Nucleus accumbens (tissue), 56 donors: ENCODE measurements at places on chromosomes 11 and 22.

- DNase-seq, result no peak
These were observed 700.6 kb downstream of the NELL1 start for GRCh38 chr11:21369947-21370346.

- DNase-seq, result no peak
These were observed 5.8 kb upstream of the MS4A14 start for GRCh38 chr11:60390419-60390818.

DNA sequence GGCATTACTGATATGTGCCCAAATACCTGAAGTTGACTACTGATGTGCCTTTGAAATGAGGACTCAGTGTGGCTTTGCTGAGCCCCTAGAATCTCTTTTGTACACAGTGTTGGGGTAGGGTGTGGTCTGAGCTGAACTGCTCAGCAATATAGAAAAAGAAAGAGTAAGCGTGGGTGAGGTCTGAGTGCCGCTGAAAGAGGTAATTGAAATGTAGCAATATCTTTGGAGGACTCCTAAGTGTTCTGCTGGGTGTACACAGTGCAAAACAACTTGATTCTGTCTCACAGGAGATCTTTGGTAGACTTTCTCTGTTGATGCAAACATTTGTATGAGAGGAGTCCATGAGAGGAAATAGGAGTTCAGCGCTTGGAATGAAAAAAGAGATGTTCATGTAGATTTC is 73.7 kb upstream of the PTPN5 start:
- no peak for DNase-seq

DNA sequence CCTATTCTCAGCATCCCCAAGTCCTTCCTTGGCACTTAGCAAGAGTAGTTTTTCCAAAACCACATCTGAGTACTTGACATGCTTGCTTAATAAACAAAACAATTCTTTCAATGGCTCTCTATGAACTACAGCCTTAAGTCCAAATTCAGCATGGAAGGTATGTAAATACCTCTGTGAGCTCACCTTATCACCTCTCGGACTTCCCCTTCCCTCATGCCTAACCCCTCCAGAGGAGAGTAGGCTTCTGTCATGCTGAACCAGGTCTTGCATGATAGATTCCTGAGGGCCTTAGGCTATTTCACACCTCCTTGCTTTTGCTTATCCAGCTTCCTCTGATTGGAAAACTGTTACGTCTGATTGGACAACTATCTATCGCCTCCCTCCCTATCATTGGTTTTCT is 312.9 kb upstream of the CCDC90B start:
- no peak for DNase-seq

- no peak for DNase-seq
These were observed 322.4 kb downstream of the CNTN5 start for GRCh38 chr11:99343117-99343516.

GRCh38 chr11:22930816-22931594 is 70.7 kb upstream of the CCDC179 start:
- DNase-seq, result no peak

DNA sequence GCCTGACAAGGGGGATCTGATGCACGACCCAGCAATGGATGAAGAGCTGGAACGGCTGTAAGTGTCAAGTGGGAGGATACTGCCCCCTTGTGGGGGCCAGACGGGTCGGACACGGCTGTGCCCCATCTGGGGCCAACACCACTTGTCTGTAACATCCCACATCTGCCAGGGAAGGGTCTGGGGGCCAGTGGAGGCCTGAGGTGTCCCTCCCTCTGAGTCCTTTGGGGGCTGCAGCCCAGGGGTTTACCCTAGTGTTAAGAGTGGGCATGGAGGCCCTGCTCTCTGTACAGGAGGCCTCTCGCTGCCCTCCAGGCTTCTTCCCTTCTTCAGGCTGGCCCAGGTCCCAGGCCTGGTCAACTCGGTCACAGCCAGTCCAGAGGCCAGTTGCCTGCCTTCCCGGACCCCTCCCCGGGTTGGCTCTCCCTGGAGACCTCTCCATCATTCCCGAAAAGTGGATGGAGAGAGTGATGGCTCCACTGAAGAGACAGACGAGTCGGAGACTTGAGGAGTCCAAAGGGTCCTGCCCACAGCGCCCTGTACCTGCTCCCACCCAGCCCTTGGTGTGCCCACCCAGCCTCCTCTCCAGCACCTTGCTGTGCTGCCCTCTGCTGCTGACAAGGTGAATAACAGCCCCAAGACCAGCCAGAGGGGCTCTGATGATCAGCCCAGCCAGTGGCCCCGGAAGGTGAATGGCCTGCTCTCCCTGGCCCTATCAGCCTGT is 15.4 kb downstream of the ARFGAP2 start:
- no peak for DNase-seq

- no peak for DNase-seq
These were observed 1.3 kb upstream of the SC5D start for GRCh38 chr11:121291319-121291718.

- no peak for DNase-seq
These were observed 6.7 kb downstream of the ZC3H7B start for GRCh38 chr22:41308054-41308453.

- DNase-seq, result no peak
These were observed 15.1 kb downstream of the MYBPC3 start for GRCh38 chr11:47337229-47337924.

- DNase-seq, result no peak
These were observed 768.7 kb downstream of the ETS1 start for GRCh38 chr11:127818625-127819024.

DNA sequence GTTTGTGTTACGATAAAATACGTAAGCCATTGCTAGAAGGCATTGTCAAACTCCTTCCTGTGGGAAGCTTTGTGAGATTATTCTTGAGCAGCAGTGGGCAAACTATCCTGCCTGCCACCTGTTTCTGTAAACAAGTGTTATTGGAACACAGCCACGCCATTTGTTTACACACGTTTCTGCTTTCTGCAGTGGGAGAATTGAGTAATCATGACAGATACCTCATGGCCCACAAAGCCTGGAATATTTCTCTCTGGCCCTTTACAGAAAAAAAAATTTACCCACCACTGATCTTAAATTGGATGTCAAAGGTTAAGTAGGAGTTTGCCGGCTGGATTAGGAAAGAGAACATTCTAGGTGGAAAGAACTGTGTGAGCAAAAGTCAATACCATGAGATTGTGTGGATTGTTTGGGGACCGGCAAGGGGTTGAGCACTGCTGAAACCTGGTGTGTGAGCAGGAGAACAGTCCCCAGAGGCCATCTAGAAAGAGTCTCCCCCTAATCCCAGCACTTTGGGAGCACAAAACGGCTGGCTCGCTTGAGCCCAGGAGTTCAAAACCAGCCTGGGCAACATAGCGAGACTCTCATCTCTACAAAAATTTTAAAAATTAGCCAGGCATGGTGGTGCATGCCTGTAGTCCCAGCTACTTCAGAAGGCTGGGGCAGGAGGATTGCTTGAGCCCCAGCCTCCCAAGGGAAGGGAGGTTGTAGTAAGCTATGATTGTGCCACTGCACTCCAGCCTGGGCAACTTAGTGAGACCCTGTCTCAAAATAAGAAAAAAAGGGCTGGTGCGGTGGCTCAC is 6.0 kb upstream of the PLA2G6 start:
- DNase-seq, result no peak

DNA sequence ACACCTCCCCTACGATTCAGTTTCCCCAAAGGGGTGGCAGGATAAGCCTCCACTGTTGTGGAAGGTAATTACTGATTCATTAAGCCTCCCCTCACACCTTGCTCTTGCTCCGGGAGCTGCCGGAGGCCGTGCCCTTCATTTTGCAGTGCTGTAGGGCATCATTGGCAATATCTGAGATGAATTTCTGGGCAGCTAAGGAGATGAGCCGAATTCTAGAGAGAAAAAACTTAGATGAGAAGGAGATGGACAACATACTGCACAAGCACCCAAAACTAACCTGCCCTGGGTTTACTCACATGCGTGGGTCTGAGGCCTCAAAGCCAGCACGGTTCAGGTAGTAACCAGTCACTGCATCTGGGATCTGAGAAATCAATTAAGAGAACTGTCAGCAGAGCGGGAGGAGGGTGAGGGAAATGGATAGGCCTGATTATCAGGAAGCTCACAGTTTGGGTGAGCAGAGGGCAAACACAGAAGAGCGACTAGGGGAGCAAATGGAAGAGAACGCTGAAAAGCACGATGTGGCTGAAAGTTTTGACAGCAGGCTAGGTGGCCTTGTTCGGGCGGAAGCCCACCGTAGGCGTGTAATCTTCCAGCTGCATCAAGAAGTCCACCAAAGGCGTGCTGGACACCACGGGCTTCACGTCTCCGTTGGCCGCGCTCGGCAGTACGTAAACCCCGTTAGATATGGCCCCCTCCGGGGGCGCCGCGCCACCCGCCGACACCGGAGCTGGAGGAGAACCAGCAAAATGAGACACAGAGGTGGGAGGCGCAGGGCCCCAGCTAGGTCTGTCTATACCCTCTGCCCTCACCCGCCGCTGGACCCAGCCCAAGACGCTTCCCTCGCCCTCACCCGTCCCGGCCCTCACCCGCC is 689 bp downstream of the TAF10 start:
- DNase-seq, result no peak

- no peak for DNase-seq
These were observed 84.4 kb downstream of the GALNT18 start for GRCh38 chr11:11537372-11537771.

GRCh38 chr11:119178166-119178680 is 7.1 kb upstream of the NHERF4 start:
- DNase-seq, result no peak

GRCh38 chr11:66951927-66952337 is 6.3 kb downstream of the PC start:
- no peak for DNase-seq

GRCh38 chr11:27904358-27905055 is 203.4 kb downstream of the KIF18A start:
- no peak for DNase-seq

DNA sequence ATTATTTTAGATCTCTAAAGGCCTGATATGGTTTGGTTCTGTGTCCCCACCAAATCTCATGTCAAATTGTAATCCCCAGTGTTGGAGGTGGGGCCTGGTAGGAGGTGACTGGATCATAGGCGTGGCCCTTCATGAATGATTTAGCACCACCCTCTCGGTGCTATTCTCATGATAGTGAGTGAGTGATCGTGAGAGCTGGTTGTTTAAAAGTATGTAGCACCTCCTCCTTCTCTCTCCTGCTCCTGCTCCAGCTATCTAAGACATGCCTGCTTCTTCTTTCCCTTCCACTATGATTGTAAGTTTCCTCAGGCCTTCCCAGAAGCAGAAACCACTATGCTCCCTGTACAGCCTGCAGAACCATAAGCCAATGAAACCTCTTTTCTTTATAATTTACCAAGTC is 114.1 kb downstream of the SERGEF start:
- DNase-seq, result no peak

DNA sequence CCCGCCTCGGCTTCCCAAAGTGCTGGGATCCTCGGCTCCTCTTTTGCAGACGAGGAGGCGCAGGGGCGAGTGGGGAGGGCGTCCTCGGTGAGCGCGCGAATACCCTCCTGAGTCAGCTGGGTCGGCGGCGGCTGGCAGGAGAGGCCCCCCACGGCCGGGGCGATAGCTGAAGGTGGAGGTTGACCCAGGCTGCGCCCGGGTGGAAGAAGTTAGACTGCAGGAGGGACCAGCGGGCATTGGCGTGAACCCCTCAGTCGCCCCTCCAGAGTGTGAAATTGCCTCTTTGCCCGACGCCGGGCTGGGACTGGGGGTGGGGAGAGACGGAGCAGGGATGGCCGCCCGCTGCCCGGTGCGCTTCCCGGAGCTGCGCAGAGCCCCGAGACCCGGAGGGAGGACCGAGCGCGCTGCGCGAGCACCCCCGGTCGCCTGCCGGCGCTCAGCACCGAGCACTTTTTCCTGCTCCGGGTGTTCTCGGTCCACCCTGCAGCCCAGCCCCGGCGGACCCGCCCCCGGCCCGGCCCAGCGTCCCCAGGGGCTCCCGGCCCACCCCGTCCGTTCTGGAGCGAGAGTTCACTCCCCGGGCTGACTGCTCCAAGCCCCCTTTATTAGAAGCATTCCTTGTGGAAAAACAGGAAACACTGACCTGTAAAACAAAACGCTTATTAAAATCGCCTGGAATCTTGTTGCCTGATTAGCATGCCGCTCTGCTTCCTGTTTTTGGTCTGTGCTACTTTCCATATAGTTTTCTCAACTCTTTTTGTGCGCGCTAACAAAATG is 13.7 kb upstream of the CPT1A start:
- no peak for DNase-seq

GRCh38 chr11:102577723-102578122 is 47.2 kb upstream of the MMP7 start:
- no peak for DNase-seq

DNA sequence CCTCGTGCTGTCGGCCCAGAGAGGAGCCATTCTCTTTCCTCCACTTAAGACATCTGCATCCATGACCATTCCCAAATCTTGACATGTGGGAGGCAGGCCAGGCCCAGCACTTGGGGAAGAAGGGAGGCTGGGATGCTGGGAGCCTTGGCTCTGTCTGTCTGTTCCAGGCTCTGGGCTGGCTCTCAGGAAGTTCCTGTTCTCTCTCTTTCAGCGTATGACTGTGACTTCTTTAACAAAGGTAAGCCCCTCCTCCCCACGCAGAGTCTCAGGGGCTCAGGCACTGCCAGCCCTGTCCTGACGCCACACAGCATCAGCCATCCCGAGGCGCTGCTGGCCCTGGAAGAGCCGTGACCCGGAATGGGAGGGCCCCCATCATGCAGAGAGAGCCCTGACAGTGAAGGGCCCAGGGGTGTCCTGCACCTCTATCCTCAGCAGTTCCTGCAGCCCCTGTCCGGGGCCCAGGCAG is 52.4 kb downstream of the OTOG start:
- no peak for DNase-seq

DNA sequence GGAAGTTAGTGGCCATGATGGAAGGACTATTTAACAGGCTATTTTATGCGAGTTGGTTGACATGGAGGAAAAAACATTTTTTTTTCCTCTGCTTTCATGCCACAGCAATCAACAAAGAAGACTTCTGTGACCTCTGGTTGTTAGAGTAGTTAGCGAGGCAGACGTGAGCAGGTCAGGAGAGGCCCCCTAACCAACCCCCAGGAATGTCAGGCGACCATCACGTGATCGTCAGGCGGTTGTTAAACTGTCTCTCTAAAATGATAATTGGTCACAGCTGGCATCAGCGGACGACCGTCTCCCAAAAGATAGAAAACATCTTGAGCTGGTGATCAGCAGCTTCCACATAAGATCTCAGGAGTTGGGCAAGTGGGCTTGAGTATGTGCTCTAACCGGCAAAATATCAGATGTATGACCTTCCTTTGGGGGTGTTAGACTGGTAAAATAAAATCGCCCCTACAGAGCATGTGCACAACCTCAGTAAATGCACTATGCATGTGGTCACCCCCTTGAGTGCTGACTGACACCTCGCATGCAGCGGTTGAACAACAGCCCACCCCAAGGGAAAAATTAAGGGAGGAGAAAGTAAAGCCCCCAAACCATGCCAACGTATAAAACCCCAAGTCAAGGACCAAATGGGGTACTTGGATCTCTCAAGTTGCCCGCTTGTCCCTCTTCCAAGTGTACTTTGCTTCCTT is 20.9 kb upstream of the NARS2 start:
- DNase-seq, result no peak

DNA sequence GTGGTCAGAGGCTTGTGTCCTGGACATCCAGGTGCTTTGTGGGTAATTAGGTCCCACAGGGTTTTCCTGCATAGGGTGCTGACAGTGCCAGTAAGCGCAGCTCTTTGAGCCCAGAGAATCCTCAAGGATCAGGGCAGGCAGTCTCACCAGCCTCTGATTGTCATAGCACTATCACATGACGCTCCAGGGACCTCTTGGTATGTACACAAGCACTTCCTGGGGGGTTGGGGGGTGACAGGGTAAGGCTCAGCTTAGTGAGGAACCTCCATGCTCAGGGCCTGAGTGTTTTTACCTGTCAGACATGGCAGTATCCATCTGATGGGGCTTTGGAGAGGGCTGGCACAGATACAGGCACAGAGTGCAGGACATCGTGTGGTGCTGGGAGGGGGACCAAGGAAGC is 27.9 kb upstream of the SUSD2 start:
- no peak for DNase-seq

- no peak for DNase-seq
These were observed 847.9 kb upstream of the ANO3 start for GRCh38 chr11:25483915-25484635.
